Type B pancreatic cell (in vitro differentiated cells): ENCODE measurements at places on chromosomes 4 and X.

- DNase-seq, result no peak
Measured at GRCh38 chr4:158316264-158316663, 106.0 kb downstream of the TMEM144 start.

- no peak for DNase-seq
Measured at GRCh38 chrX:13937370-13938050, 92.2 kb downstream of the GEMIN8 start.

DNA sequence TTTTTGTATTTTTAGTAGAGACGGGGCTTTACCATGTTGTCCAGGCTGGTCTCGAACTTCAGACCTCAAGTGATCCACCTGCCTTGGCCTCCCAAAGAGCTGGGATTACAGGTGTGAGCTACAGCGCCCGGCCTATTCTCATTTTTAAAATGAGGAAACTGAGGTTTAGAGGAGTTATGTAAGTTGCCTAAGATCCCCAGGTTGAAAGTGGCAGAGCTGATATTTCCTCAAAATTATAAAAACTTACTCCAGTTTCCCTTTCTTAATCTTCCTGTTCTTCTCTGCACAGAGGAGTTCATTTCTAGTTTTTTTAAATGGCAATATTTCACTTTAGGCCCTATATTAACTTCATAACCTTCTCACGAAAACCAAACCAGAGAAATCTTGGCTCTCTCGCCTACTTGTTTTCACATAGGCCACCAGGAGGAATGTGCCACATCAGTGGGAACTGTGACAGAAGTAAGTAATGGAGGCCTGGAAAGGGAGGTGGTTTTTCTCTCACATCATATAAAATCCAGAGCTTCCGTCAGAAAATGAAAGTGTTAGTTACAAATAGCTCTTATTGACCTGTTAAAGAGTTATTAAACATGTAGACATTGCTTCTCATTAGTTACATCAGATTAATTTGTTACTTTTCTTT is 16.1 kb upstream of the RS1 start:
- no peak for DNase-seq

GRCh38 chrX:26670521-26670920 is 454.6 kb downstream of the MAGEB5 start:
- DNase-seq, result no peak

DNA sequence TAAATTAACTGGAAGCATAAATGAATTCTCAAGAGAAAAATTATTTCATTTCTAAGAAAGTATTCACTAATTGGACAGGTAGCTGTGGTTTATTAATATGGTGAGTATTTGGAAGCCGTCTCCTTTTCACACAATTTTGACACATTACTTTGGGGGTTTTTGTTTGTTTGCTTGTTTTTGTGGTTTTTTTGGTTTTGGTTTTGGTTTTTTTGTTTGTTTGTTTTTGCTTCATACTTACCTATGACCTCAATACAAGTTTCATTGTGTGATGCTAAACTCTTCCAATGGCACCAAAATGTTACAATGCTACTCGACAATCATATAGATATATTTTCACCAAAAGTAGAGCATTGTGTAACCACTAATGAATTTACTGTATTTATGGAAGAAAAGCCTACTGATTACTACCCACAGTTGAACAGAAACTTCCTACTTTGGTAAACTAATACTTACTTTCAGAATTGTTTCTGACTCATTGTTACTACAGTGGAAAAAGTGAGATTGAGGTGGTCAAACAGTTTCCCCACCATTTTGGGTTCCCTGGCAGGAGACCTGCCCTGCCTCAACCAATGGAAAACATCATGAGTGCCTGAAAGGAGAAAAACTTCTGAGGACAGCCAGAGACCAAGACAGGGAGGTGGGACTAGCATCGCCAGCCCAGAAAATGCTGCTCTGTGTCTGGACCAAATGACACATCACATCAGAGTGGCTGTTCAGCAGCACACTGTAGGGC is 443.1 kb downstream of the HNRNPD start:
- no peak for DNase-seq

DNA sequence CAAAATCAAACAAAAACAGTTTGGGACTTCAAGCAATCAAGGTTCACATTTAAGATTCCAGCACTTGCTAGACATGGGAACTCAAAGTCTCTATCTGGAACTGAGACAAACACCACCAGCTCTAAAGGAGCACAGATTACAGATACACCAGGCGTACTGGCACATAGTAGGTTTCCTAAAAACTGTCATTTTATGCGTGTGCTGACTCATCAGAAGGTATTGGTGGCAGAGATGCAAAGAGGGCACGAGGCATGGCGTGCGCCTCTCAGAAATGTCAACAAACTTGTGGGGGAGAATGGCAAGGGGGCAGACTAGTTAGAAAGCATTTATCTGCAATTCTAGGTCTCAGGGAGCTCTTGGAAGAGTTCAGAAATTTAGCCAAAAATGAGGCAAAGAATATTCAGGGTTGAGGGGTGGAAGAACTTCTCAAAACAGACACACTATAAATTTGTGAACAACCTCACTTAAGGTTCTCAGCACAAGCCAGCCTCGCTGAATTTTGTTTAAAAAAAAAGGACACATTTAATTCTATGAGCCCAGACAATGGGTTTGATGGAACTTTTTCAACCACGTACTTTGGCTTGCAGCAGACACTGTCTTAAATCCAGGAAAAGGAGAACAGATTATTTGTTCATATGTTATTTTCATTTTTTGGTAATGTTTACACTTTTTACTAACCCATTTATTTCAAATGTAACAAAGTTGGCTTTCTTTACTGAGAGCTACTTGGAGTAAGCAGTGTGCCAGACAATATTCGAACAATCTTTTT is 100.0 kb downstream of the SHISA3 start:
- no peak for DNase-seq

DNA sequence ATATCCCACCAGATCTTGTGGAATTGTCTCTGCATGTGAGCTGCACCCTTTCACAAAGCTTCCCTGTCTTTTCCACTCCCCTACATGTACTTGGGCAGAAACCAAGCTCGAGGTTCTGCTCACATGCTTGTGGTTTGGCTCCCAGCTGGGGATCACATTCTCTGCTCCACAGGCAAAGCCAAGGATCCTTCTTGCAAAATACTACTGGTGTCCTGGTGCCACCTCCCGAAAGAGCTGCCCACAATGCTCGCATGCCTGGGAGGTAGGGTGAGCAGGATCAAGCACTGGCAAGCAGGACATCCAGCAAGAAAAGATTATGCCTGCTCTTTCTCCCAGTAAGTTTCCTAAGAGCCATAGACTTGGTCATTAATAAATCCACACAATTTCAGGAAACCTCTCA is 45.1 kb upstream of the PPARGC1A start:
- DNase-seq, result no peak

DNA sequence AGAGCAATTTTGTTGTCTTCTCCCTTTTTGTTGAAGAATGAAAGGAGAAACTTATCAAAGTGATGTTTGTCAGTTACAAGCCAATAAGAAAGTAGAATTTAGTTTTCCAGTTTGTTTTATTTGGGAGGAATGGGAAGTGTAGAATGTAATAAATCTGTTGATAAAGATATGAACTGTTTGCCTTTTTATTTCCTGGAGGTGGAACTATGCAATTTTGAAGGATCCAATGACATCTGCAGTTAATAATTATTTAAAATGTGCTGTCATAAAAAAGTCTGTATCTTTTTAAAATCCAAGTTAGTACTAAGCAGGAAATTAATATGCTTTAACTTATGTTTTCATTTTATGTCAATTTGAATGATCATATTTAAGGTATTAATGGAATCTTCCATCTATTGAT is 44.9 kb downstream of the PF4 start:
- DNase-seq, result no peak

DNA sequence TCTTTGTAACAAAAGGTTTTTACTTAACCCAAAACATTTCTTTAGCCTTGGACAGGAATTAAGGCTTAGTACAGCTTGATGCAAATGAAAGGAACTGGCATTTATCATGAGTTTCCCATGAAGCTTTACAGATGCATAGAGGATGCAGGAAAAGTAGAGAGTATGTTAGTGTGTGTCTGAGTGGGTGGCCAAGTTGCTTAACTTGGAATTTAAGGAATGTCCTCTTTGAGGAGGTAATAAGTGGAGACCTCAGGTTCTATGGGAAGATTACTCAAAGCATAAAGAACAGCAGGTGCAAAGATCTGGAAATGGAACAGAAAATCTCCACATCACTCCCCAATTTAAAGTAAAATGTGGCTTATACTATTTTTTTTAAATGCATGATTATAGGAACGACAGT is 457.9 kb downstream of the KCNIP4 start:
- DNase-seq, result no peak

DNA sequence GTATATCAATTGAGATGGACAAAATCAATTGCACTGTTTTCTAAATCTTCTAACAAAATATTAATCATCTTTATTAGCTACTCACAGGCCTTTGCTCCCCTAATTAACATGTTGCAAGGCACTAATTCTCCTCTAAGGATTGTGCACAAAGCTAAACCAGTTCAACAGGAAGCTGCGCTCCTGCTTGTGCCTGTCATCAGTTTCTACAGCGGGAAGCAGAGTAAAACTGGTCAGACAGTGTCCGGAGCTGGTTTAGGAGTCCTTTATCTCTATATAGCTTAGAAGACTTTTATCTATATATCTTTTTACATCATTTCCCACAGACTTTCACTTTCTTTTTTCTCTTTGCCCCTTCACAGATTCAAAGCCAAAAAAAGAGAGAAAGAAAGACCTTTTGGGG is 79.1 kb downstream of the ELOVL6 start:
- DNase-seq, result no peak

- DNase-seq, result no peak
Measured at GRCh38 chr4:184668511-184669114, 19.1 kb downstream of the PRIMPOL start.

DNA sequence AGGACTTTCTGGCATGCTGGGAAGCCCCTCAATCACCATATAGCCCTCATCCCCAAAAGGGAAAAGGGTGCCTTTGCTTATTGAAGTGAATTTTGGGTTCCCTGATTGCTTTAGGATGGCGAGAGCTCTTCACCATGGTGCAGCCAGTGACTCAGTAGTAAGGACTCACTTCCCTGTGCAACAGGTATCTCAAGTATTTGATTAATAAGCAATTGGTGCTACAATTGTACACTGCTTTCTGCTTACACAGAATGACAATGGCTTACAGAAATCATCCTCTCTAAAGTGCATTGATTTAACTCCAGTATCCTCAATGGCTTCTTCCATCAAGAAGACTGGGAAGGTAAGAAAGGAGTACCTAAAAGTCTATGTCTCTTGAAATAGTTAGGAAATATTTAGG is 143.7 kb upstream of the SMIM10 start:
- no peak for DNase-seq

DNA sequence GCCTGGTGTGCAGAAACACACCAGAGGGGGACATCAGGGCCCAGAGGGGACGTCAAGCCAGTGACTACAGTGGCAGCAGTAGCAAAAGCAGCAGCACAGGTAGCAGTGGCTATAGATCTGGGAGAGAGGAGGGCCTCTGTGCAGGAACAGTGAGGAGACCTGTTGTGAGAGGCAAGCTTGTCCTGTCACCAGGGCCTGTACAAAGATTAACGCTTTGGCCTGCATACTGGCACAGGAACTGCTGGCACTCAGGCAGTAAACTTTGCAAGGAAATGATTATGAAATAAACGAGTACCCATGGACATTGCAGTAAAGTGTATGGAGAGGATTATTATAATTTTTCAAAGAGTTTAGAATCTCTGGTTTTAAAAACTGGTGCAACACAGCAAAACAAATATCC is 5.5 kb upstream of the PHF8 start:
- no peak for DNase-seq

GRCh38 chr4:98639108-98639507 is 19.3 kb downstream of the TSPAN5 start:
- DNase-seq, result no peak

- no peak for DNase-seq
Measured at GRCh38 chr4:114649908-114650307, 51.3 kb downstream of the UGT8 start.

- no peak for DNase-seq
Measured at GRCh38 chr4:40311811-40312346, 23.3 kb upstream of the CHRNA9 start.

GRCh38 chr4:139763672-139764071 is 98.1 kb downstream of the MGST2 start:
- no peak for DNase-seq

DNA sequence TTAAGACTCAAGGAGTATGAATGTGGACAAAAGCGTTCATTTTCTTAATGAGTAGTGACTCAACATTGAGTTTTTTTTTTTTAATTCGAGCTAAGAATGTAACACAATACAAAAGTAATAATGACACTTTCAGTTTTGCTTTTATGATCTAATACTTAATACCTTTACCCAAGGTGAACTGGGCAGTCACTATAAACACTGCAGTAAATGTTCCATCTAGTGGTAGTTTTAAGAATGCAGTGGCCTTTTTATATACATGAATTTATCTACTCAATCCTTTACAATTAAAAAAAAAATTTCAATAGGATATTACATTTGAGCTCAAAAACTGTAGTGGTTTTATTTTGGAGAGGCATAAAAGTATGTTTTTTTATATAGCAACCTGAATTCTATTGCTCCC is 33.9 kb downstream of the PDK3 start:
- no peak for DNase-seq

DNA sequence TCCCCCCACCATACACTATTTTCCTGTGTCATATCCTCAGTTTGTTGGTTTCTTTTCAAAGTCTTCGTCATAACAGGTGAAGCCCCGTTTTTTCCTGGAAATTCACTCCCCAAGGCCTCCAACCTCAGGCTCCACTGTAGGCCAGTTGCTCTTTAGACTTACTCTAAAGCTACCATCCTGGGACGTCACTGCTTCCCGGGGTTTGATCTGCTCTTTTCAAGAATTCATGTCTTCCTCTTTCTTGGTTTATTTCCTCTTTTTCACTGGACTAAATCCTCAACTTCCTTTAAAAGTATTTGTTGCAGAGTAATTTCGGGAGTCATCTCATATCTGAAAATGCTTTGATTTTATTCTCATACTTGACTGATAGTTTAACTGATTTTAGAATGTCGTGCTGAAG is 6.5 kb upstream of the SERTM2 start:
- no peak for DNase-seq

DNA sequence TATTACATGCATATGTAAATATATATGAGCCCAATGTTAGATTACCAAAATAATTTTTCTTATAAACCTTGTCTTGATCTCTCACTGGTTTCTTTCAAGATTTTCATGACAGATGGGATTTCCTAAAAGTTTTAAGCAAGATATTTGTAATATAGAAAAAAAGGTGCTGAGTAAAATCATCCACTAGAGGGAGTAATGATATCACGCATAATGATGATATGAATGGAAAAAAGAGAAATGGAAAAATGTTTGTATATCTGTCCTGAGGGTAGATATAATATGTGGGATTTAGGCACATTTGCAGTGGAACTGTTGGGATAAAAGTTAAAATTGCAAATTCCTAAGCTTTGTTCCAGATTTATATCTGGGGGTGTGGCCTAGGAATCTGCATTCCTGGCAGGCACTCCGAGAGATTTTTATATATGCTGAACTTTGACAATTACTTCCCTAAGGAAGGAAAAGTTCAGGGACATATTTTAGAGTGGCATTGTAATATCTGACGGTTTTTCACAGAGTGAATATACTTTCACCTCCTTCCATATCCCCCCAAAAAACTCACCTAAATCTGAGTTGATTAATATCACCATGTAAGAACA is 60.5 kb downstream of the TMA16 start:
- no peak for DNase-seq
